Activated T-cell treated with anti-CD3 and anti-CD28 coated beads for 24 hours (primary cell): ENCODE measurements at places on chromosomes 7 and 10.

- DNase-seq, result no peak
Measured at GRCh38 chr7:12884856-12885440, 197.5 kb downstream of the ARL4A start.

DNA sequence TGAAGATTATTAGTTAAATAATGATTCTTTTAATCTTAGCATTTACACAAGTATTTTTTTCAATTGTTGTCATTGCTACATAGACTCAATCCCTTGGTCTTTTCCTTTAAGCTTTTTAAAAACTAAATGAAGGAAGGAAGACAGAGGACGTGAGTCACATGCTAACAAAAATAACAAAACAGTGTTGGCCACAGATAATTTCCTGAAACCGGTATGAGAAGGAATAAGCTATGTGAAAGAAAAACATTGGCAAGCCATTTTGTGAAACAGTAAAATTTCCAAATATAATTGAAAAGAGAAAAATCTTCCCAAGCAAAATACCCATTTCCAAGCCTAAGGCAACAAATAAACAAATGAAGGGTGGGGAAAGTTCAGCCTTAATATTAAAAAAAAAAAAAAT is 223.0 kb downstream of the AHR start:
- no peak for DNase-seq

GRCh38 chr10:986137-986825 is 2.0 kb upstream of the GTPBP4 start:
- DNase-seq, result no peak

- DNase-seq, result no peak
Measured at GRCh38 chr10:98349508-98349922, 65.5 kb downstream of the PYROXD2 start.

DNA sequence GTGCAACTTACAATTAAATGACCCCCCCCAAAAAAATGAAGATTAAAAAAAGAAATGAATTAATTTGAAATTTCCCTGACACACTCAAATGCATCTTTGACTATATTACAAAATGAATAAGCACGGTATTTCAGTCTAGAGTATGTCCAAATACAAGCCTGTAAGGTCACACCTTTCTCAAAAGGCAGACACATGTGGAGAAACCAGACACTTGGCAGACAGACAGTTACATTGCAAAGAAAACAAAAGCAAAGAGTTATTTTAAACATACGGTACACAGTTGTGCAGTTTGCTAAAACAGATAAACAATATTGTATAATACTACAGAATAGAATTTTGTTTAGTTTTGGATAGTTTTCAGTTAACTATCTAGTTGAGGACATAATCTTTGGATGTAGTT is 153.0 kb downstream of the ATE1 start:
- no peak for DNase-seq

GRCh38 chr10:28624351-28624750 is 53.0 kb upstream of the BAMBI start:
- no peak for DNase-seq

DNA sequence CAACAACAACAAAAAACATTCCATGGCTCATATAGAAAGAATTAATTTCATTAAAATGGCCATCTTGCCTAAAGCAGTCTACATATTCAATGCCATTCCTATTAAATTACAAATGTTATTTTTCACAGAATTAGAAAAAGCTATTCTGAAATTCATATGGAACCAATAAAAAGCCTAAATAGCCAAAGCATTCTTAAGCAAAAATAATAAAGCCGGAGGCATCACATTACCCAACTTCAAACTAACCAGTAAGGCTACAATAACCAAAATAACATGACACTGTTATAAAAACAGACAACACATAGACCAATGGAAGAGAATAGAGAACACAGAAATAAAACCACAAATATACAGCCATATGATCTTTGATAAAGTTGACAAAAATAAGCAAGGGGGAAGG is 330.4 kb downstream of the KIF20B start:
- DNase-seq, result no peak

DNA sequence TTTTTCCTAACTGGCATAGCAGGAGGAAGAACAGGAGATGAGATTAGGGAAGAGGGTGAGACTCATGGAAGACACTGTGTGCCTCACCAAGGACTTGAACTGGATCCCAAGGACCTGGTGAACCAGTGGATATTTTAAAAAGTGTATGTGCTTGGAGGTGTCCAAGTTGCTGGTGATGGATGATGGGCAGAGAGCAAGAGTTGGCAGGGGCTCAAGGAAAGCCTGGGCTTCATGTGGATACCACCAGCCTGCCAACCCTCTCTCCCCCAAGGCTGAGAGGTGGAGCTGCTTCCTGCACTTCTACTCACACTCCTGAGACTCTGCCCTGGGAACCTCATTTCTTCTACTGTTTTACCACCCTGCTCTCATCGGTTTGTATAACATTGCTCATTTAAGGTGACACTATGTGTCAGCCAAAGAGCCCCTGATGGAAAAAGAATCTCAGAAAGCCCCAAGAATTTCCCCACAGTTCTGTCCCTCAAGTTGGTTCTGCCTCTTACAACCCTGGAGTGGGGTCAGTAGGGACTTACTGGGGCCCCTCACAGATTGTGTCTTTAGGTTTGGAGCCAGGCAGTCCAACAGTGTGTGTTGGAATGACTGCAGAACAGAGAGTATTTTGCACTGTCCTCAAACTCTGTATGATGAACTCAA is 56.2 kb upstream of the PDCD4 start:
- DNase-seq, result no peak

- DNase-seq, result no peak
Measured at GRCh38 chr10:116521424-116522290, 24.1 kb upstream of the PNLIP start.

DNA sequence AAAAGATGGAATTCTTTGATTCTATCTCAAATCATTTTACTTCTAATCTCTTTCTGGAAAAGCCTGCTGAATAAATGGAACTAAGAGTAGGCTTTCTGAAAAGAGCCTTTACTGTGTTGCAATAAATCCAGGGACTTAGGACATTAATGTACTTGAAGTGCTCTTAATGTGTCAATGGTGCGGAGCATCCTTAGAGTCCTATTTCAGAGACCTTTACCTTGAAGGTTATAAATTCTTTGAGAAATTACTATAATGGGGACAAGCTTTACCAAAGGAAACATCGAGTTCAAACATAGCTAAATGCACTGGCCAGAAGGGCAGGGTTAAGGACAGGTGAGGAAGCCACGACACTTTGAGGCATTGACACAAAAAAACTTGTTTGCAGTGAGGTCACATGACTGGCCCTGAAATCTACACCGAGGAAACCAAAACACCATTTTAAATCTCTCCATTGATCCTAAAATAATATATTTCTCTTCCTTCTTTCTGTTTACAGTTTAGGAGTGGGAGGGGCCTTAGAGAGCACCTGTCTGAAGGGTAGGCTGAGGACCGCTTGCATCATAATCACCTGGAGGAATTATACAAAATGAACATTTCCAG is 48.1 kb upstream of the EXOC6 start:
- DNase-seq, result no peak

DNA sequence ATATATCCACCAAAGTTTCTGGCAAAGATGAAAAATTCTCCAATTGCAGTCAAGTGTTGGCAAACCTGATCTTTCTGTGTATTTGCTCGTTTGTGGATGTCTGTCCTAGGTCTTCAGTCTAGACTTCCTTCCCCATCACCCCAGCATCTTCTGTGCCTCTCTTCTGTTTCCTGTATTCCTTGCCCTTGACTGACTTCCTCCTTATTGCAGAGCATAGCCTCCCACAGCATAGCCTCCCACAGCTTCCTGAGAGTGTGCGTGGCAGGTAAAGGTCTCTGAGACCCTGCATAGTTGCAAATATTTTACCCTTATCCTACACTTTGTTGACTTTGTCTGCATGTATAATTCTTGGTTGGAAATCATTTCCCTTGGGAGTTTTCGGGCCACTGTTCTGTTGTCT is 18.4 kb downstream of the SLC18A2 start:
- no peak for DNase-seq

DNA sequence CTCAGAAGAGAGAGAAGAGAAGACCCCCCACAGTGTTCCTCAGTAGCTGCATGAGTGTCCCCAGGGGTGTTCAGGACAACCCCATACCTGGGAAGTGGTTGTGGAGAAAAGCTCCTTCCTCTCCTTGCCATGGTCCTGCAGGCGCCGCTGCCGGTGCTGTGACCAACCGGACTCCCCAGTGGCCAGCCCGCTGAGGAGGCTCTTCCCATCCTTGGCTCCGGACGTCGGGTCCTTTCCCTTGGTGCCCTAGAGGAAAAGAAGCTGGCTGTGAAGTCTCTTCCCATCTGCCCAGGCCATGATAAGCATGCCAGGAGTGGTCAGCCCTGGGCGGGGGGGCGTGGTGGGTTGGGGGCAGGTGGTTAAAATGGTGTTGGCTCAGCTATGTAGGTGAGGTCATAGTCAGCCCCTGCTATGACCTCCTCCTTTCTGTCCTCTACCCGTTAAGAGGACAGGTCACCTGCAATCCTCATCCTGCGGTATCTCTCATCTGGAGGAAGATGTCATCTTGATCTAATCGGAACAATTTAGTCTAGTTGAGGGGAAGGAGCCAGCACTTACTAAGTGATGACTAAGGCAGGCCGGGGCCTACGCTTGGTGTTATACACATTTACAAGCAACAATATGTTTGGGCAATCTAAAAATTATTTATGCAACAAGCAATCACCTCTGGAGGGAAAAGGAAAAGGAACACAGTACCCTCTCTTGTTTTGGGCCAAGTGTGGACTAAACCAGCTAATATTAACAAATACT is 13.2 kb downstream of the WDR91 start:
- no peak for DNase-seq

- no peak for DNase-seq
Measured at GRCh38 chr7:75596727-75597614, 104.9 kb downstream of the SPDYE5 start.

DNA sequence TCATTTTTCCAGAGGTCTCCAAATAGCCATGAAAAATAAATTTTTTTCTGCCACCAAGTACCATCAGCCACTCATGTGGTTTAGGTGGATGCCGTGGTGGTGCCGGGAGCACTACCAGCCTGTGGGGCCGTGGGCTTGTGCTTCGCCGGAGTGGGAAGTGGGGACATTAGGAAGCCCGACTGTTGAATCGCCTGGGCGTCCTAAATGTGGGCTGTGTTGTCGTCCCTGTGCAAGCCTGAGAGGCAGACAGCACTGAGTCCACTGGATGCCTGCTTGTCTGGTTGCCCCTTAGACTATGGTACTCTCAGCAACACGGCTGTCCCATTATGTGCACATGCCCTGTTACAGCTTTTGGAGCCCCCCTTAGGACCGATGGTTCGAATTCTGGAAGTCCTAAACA is 59.9 kb downstream of the MGMT start:
- DNase-seq, result no peak

DNA sequence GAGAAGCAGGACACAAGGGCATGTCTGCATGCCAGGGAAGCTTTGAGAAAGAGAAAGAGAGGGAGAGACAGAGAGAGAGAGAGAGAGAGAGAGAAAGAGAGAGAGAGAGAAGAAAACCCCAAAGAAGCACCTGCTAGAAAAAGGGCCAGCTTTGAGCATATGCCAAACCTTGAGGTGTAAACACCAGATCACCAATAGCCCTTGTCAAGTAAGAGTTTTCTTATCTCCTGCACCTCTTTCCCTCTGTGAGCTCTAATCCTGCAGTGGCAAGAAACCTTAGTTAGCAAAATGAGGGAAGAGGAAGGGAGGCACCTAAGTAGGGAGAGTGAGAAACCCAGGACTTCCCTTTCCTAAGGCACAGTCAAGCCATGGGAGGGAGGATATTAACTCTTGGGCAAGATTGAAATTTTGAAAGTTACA is 11.3 kb upstream of the TRDMT1 start:
- no peak for DNase-seq

DNA sequence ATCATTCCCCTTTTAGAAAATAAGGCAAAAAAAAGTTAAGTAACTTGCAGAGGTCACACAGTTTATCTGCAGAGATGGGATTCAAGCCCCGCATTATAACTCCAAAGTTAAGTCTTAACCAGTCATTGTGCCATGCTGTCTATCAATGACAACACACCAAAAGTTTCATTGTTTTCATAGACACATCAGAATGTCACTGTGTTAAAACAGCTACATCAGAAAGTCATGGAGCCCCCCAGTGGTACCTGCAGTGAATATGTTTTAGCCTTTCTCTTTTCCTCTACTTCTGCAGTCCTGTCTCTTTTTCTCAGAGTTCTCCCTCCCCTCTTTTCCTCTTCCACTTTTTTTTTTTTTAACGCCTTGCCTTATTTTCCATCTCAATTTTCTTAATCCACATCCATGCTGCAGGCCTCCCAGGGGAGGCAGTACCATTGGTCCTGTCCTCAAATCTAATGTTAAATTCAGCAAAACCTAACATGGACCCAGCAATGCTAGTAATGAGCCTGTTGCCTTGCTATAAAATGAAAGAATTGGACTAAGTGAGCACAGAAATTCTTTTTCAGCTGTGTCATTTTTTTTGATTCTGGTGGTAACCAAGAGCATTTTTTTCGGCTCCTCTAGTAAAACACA is 3.8 kb upstream of the NRCAM start:
- DNase-seq, result no peak

GRCh38 chr10:89351412-89351779 is 23.6 kb downstream of the IFIT3 start:
- no peak for DNase-seq

GRCh38 chr10:129973674-129974059 is 9.6 kb upstream of the EBF3 start:
- DNase-seq, result no peak

GRCh38 chr7:1514407-1514806 is 10.2 kb upstream of the INTS1 start:
- no peak for DNase-seq

DNA sequence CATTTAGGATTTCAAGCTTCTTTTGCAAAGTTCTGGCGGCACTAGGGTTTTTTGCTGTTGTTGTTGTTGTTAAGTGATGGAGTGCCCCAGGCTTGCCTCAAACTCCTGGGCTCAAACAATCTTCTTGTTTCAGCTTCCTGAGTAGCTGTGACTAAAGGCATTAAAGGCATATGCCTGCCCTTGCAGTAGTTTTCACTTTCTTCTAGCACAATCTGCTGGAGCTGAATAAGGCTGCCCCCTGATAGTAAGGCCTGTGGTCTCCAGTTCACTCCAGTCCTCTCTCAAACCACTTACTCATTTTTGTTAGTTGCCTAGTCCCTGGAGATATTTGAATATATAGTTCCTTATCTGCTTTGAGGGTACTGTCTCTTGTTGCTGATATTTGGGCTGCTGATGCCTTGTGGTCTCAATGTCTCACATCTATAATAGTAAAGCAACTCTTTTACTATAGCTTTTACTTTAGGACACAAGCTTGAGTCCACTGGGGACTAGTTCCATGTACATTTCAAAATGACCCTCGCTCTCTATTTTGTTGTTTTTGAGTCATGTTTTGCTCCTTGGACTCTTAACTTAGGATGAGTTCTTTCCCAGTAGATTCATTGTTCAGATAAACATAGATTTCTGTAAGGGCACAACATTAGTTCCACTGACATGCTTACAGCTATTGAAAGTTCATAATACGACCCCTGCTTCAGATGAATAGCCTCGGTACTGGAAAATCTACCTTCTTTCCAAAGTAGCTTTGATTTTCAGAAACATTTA is 25.5 kb downstream of the PHF14 start:
- no peak for DNase-seq

DNA sequence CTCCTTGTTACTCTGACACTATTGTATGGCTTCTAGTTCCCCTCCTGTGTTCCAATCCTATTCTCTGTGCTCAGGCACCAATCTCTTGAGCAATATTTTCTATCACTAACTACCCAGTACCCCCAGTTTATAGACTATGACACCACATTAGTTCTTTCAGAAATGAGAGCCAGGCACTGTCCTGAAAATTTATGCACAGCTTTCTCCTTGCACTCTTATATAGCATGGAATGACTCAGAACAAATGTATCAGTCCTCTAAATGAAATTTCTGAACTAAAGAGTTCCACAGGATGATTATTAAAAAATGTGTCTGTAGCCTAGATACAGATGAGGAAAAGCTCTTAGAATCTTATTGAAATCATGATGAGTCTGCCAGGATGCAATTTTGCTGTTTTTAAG is 489.9 kb downstream of the XPNPEP1 start:
- no peak for DNase-seq

- DNase-seq, result no peak
Measured at GRCh38 chr10:88505680-88506215, 77.4 kb downstream of the RNLS start.
